ENCODE measurements at places on chromosomes 12 and 14.

- DNase-seq, result no peak
These were observed 2.3 kb downstream of the KDM2B start for GRCh38 chr12:121578230-121579189.

- no peak for DNase-seq
These were observed 131.8 kb upstream of the C14orf180 start for GRCh38 chr14:104447750-104448149.

DNA sequence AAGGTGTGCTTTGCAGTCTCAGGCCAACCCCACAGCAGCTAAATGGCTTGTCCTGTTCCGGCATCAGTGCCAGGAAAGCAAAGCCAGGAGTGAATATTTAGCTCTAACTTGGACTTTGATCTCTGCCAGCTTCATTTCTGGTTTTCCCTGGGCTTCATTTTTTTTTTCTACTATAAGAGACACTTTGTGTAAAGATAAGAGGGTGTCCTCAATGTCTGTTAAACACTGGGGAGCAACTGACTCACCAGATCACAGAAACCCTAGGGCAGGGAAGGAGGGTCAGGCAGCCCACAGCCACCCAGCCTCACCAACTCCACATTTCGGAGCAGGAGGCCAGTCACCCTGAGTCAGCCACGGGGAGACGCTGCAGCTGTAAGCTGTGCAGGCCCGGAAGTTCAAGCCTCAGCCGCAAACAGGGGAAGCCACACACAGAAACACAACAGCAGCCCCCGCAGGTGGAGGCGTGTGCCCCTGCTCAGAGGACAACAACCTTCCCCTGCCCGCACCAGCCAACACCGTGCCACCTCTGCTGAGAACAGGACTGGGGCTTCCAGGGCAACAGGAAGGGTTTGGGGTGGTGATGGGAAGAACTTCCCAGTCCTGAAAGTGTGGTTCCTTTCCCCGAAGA lies 6.3 kb downstream of the TNFRSF1A start:
- DNase-seq, result peak; percentile 73

GRCh38 chr14:106844608-106845285 lies 1318.4 kb downstream of the TMEM121 start:
- no peak for DNase-seq

DNA sequence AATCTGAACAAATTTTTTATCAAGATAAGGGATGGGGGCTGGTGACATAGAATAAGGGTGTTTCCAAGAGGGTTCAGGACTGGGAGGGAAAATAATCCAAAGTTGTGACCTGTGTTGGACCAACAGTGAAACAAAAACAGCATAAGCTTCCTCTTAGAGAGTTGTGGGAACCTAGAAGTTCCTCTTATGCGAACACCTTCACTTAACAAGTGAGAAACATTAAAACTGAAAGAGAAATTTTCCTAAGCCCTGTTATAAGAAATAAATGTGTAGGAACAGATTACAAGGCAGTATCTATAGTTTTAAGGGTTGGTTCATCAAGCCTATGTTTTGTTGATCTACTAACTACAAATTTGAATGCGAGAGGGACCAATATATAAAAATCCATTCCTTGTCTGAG lies 58.4 kb downstream of the LLPH start:
- DNase-seq, result no peak

- DNase-seq, result no peak
These were observed 43.7 kb upstream of the HECTD1 start for GRCh38 chr14:31251028-31251958.

DNA sequence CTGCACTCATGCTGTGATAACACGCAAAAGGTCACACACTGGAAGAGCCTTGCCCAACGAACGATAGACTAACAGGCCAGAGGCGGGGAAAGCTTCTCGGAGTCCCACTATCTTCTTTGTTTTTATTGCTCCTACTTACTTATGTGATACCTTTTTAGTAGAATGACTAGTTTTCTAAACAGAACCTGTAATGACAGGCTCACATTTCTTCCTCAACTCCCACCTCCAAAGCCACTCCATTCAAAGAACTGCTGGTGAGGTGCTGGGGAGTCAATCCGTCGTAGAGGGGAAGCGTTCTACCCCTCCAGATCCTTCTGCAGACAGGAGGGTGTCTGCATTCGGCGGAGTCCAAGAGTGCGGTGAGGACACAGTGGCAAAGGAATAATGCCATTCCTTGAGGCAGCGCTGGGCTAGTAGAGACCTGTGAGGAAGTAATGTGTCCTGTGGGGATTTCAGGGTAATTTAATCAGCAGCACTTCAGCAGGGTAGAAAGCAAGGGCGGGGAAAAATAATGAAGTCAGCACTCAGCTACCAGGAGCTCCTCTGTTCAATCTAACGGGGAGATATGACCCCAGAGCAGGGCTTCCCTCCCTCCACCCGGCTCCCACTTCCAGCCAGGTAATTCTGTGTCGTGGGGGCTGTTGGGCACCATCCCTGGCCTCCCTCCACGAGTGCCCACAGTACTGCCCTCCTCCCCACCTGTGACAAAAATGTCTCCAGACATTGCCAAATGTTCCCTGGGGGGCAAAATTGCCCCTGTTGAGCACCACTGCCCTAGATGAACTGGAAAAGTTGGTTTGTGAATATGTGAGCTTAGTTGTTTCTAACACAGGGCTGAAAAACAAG lies 25.2 kb downstream of the SPRING1 start:
- DNase-seq, result no peak

DNA sequence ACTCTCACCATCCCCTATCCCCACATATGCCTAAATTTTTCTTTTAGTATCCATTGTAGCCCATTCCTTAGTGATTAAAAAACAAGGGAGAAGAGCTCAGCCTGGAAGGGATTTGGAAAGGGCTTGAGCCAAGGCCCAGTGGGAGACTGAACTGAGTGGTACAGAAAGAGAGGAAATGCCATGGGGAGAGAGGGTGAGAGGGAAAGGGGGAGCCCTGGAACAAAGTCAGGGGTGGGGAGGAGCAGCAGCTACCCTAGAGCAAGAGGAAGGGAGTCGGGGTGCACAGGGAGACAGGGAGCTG lies 2.6 kb upstream of the ATN1 start:
- no peak for DNase-seq

DNA sequence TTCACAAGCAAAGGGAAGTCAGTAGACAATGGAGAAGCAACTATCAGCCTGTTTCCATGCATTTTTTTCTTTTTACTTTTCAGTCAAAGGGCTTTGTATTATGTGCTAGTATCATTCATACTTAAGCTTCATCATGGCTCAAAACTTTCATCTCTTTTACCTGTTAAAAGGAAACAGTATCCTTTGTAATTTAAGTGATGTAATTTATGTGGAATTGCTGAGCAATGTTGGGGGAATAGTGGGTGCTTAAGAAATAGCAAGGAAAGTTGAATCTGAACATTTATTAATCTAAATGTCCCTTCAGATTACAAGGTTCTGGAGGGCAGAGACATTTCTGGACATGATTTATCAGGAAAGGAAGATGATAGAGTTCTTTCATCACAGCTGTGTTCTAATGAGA lies 915.3 kb downstream of the VRK1 start:
- no peak for DNase-seq

GRCh38 chr12:52079576-52080402 lies at the start of gene SMIM41:
TSS of gene SMIM41 (plus strand) at chr12:52079704. CDS start at chr12:52079780, 76 bp downstream.
- DNase-seq, result no peak

Data from stimulated activated CD8-positive, alpha-beta memory T cell treated with anti-CD3 and anti-CD28 coated beads, Interleukin-7, amount 100 ng/mL, for 1 hour (primary cell).